ENCODE measurements at places on chromosomes 4 and X. TPM values are rescaled to one million over a fixed set of nuclear protein-coding genes. Genes with fewer than 3 reads are reported as not detected.

CT47B1 gene
- not detected for total RNA-seq

SOWAHB gene
- not detected for total RNA-seq

EXOC1L gene
- not detected for total RNA-seq

CXCL3 gene
- total RNA-seq = not detected

TMEM255A gene
- total RNA-seq = not detected

TCEANC gene
- total RNA-seq = 9.9 TPM

RS1 gene
- total RNA-seq = not detected

AKAP14 gene
- total RNA-seq = not detected

SPANXN4 gene
- total RNA-seq = not detected

SULT1B1 gene
- 4.7 TPM for total RNA-seq
